ENCODE measurements at places on chromosomes 6 and 20. TPM values are rescaled to one million over a fixed set of nuclear protein-coding genes. Genes with fewer than 3 reads are reported as not detected.

DNA sequence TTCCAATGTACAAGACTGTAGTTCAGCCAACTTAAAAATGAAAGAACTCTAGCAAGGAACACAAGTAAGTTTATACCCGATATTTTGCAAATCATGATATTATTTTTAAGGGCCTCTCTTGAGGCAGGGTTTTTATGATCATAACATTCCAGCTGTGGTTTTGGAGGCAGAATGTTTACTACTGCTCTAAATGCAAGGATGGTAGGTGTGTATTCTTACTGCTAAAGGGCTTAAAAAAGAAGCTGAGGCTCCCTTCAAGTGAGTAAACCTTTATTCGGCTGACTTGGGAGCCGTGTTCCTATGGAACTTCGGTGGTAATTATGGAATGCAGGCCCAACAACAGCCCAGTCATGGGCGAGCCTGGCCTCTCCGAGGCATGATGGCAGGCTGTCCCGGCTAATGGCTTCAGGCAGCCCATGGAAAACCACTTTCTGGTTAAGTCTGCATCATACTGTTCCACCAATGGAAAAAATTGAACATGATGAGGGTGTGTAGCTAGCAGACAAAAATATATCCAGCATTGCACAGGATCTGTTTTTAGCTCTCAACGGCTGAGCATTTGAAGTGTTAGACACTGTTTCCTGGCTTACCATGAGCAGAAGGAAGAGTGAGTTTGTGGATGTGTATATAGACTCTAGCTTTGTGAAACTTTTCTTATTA lies 111.5 kb downstream of the TIAM2 start:
- H3K27me3 ChIP-seq: peaks cover 4% of the 10 kb centered on the region
- no peak for DNase-seq
- no peaks in the 10 kb centered on the region for H3K36me3 ChIP-seq
- peaks cover 28% of the 10 kb centered on the region for H3K4me1 ChIP-seq
- peak overlapping the region; percentile 3 for H3K27ac ChIP-seq

- no peak overlapping the region for H3K27ac ChIP-seq
- no peak overlapping the region for H3K4me3 ChIP-seq
- peaks cover 9% of the 10 kb centered on the region for H3K4me1 ChIP-seq
- DNase-seq: no peak
- H3K36me3 ChIP-seq: no peaks in the 10 kb centered on the region
- no peaks in the 10 kb centered on the region for H3K27me3 ChIP-seq
These were observed 107.7 kb upstream of the BTN3A2 start for GRCh38 chr6:26257272-26257671.

DNA sequence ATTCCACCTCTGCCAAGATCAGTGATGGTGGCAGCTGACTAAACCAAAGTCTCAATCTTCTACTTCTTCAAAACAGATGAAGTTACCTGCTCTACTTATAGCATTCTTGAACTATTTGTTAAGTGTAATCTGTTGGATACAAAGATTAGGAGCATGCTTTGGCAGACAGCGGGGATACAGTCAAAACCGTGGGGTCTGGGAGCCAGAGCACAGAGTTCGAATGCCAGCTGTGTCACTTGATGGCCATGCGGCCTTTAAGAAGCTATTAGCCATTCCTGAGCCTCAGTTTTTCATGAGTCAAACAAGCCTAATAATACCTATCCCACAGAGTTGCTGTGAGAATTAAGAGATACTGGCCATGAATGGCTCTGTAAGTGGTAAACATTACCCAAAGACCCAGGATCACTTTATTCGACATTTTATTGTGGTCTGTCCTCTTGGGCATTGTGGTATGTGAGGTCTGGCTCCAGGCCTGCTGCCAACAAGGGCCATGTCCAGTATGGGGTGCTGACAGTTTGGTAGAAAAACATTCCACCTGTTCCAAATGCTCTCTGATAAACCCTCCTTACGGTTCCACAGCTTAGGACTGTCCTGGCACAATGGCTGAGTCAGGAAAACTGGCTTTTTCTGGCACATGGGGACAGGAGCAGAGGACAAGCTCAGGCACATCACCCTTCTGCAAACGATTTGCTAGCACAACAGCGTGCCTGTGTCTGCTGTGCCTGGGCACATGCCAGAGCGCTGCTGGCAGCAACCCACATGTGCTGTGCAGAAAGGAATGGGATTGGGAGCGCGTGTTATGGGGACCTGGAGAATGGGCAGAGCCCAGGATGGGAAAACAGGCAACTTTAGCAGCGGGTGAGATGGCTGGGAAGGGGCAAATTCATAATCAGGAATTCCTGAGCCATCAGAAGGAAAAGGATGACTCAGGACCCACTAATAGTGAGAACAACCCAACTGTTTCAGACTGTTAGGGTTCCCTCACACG lies 15.7 kb upstream of the FAM83C start:
- H3K36me3 ChIP-seq: no peaks in the 10 kb centered on the region
- no peak overlapping the region for H3K4me3 ChIP-seq
- H3K27me3 ChIP-seq: peaks cover 2% of the 10 kb centered on the region
- H3K27ac ChIP-seq: peak overlapping the region; percentile 38

GRCh38 chr6:53581173-53581773 lies 36.4 kb upstream of the GCLC start:
- no peak overlapping the region for H3K4me3 ChIP-seq
- no peak overlapping the region for H3K27ac ChIP-seq
- H3K27me3 ChIP-seq: no peaks in the 10 kb centered on the region

- peaks cover 5% of the 10 kb centered on the region for H3K27me3 ChIP-seq
- no peak for DNase-seq
- H3K4me1 ChIP-seq: peaks cover 2% of the 10 kb centered on the region
- no peak overlapping the region for H3K4me3 ChIP-seq
These were observed 5.8 kb upstream of the CDH4 start for GRCh38 chr20:61246269-61246668.

DNA sequence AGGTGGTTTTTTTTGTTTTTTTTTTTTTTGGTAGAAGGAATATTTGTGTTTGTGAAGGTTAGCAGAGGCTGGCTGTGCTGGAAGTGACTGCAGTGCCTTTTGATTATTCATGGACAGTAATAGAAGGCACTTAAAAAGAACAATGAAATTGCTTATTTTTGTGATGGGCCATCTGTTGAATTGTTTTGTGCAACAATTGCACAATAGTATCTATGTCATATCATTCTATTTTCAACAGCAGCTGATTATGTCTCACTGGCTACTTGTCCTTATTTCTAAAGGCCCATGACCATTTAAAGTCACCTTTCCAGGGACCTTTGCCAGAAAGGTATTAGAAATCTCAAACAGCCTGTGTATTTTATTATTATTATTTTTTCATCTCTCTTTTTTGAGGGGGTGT lies 70.6 kb downstream of the AFG1L start:
- H3K36me3 ChIP-seq: no peaks in the 10 kb centered on the region
- DNase-seq: no peak
- no peak overlapping the region for H3K4me3 ChIP-seq
- H3K4me1 ChIP-seq: no peaks in the 10 kb centered on the region

GRCh38 chr6:16712931-16713484 lies 48.3 kb downstream of the ATXN1 start:
- H3K27me3 ChIP-seq: no peaks in the 10 kb centered on the region
- no peak overlapping the region for H3K27ac ChIP-seq
- no peak overlapping the region for H3K4me3 ChIP-seq
- H3K4me1 ChIP-seq: peaks cover 5% of the 10 kb centered on the region

DNA sequence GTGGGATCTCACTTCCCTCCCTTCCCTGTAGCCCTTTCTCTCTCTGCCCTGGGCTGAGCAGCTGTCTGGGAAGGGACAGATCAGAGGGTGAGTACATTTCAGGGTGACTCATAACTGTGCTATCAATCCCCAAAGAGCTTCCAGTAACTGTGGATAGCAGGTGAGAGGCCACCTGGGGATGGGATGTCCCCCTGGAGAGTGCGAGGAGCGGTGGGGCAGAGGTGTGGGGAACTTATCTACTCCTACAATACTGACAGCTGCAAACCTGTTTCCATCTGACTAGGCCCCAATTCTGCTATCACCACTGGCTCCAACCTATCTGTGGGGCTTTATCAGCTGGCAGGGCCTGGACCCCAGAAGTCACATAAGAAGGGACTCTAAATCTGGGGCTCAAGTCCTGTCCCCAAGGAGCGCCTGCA lies 32.6 kb downstream of the KCNK5 start:
- H3K4me1 ChIP-seq: no peaks in the 10 kb centered on the region
- DNase-seq: no peak
- peaks cover 4% of the 10 kb centered on the region for H3K36me3 ChIP-seq
- H3K27me3 ChIP-seq: no peaks in the 10 kb centered on the region
- H3K4me3 ChIP-seq: no peak overlapping the region

DNA sequence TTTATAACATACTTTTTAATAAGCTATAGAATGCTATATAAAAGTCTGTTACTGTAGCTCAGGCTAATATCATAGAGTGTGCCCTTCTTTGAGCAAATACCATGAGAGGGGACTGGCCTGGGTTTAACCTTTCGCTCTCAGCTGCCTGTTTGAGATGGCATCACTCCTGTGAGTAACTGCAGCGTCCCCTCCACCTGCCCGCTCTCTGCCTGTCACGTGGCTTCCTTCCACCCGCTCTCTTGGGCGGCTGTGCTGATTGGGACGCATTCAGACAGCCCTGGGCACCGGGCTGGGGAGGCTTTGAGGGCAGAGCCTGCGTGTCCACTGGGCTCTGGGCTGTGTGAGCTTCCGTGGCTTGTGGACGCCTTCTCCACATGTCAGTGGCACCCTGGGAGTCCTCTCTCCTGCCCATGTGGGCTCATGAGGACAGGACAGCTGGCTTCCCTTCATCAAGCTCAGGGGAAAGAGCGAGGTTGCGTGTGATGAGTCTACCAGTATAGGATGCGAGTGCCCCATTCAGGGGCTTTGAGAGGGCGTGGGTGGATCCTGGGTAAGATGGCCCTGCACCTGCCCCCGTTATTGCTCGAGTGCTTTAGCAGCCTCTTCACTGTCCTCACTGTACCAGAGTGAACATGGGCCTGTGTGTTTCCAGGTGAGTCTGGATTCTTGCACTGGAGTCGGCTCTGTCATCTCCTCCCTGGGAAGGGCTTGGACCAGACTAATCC lies 10.7 kb upstream of the C20orf204 start:
- no peaks in the 10 kb centered on the region for H3K4me1 ChIP-seq
- no peak overlapping the region for H3K4me3 ChIP-seq
- no peaks in the 10 kb centered on the region for H3K36me3 ChIP-seq
- H3K27me3 ChIP-seq: peaks cover 6% of the 10 kb centered on the region
- H3K27ac ChIP-seq: no peak overlapping the region
- no peak for DNase-seq

GRCh38 chr6:4301871-4302270 lies 166.5 kb upstream of the ECI2 start:
- no peaks in the 10 kb centered on the region for H3K4me1 ChIP-seq
- H3K27ac ChIP-seq: no peak overlapping the region
- H3K36me3 ChIP-seq: peaks cover 20% of the 10 kb centered on the region
- no peak overlapping the region for H3K4me3 ChIP-seq
- peaks cover 2% of the 10 kb centered on the region for H3K27me3 ChIP-seq

DNA sequence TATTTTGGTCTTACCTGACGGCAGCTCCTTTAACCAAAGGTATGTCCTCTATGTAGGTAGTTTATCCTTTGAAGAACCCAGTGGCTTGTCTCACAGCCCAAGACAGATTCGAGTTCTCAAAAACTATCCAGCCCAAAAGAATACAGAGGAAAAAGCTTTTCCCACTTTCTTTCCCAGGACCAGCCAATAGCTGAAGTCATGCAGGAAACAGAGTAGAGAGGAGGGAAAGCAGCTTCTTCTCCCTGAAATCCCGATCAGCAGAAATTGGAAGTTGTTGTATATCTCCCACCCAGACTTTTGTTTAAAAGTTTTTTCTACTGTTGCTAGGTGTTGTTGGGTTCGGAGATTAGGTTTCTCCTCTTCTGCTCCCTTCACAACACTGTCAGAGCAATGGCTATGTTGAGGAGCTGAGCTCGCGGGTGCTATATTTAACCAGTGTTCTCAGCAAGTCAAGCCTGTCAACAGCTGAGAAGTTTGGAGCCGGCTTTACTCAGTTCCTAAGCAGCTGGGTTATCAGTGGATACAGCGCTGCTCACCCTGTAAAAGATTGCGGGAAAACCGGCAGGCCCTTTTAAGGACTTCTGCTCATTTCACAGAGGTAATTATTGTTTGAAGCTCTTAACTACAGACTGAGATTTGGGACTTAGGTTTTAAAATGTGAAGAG lies at the start of gene FILIP1:
Gene FILIP1, minus strand, starts transcription at position 401 of the 665 bp plus-strand sequence. CDS start 78,828 bp downstream, outside the sequence.
- H3K27me3 ChIP-seq: no peaks in the 10 kb centered on the region
- H3K4me1 ChIP-seq: peaks cover 2% of the 10 kb centered on the region
- DNase-seq: no peak
- H3K27ac ChIP-seq: no peak within 1 kb of the TSS
- H3K36me3 ChIP-seq: no peaks in the 10 kb centered on the region

DLK2 gene
- 2.2 TPM for total RNA-seq
